CD4-positive, alpha-beta T cell treated with Interferon gamma for 1 hour (primary cell): ENCODE measurements at places on chromosomes 7 and 10.

DNA sequence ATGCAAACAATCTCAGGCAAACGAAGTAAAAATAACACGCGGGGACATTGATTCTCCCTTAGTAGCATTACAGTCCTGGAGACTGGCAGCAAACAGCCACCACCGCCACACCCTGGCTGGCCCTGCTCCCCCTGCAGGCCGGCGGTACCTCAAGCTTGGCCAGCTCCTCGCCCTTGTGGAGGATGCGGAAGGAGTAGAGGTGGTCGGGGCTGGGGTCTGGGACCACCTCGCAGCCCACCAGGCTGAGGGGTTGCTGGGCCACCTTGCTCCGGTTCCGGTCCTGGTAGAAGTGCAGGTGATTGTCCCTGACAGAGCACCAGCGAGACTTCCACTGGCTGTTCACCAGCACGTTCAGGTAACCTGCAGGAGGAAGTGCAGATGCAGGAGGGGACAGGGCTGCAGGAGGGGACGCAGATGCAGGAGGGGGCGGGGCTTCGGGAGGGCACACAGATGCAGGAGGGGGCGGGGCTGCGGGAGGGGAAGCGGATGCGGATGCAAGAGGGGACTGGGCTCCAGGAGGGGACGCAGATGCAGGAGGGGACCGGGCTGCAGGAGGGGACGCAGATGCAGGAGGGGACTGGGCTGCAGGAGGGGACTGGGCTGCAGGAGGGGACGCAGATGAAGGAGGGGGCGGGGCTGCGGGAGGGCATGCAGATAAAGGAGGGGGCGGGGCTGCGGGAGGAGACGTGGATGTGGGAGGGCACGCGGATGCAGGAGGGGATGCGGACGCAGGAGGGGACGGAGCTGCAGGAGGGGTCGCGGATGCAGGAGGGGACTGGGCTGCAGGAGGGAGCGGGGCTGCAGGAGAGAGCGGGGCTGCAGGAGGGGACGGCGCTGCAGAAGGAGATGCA lies 65.7 kb downstream of the VWA2 start:
- peak; percentile 68 for DNase-seq

DNA sequence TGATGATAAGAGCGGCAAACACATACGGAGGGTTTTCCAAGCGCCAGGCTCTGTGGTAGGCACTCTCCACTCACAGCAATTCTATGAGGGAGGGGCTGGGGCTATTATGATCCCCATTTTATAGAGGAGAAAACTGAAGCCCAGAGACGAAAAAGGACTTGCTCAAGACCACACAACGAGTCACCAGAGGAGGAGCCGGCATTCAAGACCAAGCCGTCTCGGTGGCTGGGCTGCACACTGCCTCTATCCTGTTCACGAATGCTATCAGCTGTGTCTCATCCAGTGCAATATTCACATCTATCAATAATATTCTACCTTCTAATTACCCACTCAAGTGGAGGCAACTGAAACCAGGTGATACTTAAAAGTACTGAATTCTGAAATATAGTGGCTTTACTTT lies 67.8 kb upstream of the NMT2 start:
- DNase-seq: no peak

DNA sequence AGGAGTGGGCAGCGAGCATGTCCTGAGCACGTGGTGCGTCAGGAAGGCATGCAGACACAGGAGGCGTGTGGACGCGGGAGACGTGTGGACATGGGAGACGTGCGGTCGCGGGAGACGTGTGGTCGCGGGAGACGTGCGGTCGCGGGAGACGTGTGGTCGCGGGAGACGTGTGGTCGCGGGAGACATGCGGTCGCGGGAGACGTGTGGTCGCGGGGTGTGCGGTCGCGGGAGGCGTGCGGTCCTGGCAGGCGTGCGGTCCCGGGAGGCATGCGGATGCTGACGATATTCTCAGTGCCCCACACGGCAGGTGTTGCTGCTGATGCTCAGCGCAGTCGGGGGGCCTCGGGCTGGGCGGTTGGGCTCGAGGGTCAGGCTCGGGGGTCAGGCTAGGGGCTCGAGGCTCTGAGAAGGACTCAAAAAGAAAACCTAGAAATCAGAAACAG lies 94.2 kb downstream of the NKX6-2 start:
- no peak for DNase-seq

DNA sequence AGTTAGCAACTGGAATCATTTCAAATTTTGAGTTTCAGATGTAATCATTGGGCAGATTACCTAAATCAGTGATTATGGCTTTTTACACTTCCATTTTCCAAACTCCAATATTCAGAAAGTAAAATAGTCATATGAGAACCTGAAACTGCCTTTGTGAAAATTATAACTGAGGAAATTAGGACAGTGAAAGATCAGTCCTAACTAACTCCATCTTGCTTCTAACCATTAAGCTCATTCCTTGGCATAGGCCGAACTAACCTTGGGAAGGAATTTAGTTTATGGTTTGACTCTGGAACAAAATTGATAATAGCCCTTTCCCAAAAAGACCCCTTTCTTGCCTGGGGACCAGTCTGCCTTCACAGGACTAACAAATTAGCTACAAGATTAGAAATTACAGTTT lies 2.2 kb downstream of the CRPPA start:
- DNase-seq: no peak

DNA sequence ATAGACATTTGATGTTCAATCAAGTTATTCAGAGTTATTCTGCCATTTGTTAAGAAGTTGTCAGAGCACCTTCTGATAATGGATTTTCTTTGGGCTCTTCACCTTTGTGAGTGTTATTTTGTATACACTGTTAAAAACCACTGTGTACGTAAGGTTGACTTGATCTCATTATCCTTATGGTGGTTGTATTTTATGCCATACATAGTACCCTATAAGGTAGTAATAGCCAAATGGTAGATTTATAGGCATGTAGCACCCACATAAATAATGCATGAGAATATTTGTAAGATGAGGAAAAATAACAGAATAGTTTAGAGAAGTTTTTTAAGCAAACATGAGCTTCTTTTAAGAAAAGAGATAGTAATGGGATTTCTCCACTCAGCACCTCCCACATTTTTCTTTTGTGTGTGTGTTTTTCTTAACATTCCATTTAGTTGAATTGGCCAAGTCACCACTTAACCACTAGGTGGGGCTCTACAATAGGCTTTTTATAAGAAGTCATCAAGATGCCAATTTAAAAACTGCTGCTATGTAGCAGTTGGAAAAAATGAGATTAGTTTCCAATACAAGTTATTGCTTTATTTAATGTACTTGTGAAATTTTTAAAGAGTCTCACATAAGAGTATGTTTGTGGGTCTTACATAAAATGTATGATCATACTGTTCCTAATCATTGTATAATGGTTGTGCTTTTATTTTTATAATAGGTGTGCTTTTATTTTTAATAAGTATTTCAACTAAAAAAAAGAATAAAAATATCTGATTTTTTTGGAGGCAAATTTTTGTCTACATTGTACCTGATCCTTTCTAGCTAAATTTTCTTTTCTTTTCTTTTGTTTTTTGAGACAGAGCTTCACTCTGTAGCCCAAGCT lies 41.1 kb upstream of the STMP1 start:
- no peak for DNase-seq

DNA sequence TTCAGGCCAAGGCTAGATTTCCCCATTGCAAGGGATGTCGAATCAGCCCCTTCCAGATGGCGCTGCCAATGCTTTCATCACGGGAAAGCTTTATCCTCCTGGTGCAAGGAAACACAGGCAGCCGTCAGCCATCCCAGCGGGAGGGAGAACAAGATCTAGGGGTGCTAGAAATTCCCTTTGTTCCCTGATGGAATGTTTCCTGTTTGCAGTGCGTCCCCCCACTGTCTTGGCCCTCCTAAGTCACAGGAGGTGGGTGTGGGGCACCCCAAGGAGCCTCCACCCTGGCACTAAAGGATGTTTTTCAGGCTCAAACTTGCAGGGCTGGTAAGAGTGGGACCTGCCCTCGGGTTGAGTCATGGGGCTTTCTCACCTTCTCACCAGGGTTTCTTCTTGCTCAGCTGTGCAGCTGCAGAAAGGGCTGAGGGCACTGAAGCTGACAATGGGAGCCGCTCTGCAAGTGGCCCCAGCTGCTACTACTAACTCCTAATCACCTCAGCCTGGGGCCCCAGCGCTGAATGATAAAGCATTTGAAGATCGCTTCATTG lies 103.6 kb downstream of the PRPF18 start:
- no peak for DNase-seq

- DNase-seq: no peak
Observed at GRCh38 chr10:101561068-101561915, 26.8 kb downstream of the POLL start.

DNA sequence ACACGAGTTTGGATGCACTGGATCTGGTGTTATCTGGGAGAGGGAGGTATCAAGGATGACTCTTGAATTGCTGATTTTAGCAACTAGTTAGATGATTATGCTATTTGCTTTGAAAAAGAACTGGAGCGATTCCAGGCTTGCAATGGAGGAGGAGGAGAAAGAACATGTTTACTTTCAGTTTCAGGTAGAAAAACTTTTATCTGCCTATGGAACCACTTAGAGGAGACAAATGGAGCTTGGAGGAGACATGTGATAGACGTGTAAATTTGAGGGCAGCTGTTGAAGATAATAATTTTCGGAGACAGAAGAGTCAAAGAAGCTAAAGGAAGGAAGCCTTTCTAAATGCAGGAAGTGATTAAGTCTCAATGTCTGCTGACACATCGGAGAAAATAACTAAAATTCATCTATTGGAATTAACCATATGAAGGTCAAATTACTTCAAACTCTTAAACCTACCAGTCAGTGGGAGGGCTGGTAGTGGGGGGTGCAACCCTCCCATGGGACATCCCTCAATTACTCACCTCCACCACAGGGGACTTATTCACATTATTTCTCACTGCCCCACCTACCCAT lies 56.4 kb upstream of the GNAI1 start:
- DNase-seq: no peak

DNA sequence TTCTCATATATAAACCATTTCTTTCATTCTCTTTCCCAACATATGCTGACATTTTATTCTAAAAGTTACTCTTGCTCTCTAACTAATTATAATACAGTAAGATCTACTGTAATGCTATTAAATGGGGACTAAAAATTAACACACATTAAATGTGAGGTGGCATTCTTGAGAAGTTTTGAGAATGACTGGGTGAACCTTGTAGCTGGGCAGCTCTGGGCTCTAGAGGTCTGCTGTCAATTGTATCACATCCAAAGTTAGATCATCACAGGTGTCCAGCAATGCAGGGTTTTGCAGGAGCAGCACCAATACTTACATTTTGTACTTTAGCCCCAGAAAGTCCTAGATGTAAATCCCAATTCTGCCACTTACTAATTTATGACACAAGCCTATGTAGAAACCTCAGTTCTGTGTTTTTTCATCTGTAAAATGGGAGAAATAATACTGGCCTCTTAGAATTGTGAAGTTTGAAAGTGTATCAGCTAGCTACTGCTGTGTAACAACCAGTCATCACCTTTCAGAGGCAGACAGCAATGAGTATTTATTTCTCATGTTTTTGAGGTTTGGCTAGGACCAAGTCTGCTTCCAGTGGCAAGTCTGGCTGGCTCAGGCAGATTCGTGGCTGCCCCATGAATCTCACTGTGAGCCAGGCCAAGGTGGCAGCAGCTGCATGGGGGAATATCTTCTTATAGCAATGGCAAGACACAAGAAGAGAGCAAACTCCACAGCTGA lies 79.6 kb upstream of the EMX2 start:
- no peak for DNase-seq

DNA sequence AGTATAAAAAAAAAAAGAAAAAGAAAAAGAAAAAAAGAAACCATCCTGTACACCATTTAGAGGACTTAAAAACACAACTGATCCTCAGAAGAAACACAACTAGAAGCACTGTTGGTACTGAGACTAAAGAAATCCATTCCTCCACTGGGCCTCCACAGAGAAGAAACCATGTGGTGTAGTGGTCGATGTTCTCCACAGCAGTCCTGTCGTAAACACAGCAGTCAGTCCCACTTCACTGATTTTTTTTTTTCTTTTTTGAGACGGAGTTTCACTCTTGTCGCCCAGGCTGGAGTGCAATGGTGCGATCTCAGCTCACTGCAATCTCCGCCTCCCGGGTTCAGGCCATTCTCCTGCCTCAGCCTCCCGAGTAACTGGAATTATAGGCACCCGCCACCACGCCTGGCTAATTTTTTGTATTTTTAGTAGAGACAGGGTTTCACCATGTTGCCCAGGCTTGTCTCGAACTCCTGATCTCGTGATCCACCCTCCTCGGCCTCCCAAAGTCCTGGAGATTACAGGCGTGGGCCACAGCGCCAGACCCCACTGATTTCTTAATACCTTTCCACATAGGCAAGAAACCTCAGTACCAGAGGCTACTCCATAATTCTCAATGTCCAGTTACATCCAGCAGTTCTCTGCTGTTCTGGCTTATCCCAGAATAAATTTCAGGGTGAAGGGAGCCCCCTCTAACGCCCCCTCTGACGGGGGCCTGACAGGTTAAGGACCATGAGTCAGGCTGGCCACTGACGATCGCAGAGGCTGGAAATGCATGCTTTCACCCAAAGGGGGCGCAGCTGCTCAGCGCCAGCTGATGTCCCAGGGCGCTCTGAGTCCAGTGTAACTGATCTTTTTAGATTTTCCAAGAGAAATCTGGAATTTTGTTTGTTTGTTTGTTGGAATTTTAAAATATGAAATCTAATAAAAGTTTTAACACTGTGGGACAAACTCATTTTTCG lies 24.8 kb upstream of the FFAR4 start:
- no peak for DNase-seq

GRCh38 chr7:23721456-23721855 lies 11.4 kb downstream of the STK31 start:
- DNase-seq: no peak

DNA sequence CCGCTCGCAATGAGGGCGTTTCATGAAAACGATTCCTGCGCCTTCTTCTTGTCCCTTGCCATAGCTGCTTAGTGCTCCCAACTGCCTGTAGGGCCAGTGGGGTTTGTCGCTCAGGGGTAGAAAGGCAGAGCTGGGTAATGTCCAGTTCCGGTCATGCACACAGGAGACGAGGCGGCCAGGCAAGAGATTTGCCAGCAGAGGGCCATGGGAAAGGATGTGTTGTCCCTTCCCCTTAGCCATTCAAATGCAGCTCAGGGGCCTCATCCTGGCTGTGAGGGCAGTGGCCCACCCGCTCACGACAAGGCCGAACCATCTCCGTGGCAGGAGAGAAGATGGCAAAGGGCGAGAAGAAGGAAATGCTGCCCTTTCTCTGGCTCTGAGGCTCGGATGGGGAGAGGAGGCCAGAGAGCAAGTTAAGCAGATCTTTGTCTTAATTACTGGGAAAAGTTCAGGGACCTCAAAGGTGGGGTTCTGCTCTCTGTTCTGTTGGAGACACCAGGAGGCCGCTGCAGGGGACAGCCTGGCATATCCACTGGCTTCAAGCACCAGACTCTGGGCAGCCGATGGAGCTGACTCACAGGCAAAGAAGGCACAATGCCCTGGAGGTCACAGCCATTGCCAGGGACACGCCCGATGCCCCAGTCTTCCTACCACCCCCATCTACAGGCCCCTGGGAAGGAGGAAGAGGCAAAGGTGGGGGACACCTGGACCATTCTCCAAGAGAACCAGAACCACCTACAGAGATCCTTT lies 534.8 kb upstream of the MGMT start:
- no peak for DNase-seq

GRCh38 chr7:35355911-35356310 lies 102.0 kb upstream of the TBX20 start:
- no peak for DNase-seq

GRCh38 chr10:7173948-7174347 lies 236.9 kb downstream of the SFMBT2 start:
- no peak for DNase-seq

- DNase-seq: no peak
Observed at GRCh38 chr7:99129536-99129935, 14.4 kb downstream of the SMURF1 start.
